ENCODE measurements at places on chromosomes 6 and 20. TPM values are rescaled to one million over a fixed set of nuclear protein-coding genes. Genes with fewer than 3 reads are reported as not detected.

COX4I2 gene
- 11.3 TPM for total RNA-seq

ZFP57 gene
- not detected for total RNA-seq

UQCC2 gene
- 209 TPM for total RNA-seq

DDX39B gene
- total RNA-seq, result 201 TPM

BMP7 gene
- 2.7 TPM for total RNA-seq

TRIM15 gene
- total RNA-seq, result not detected

LINC00237 gene
- total RNA-seq, result not detected

GNAS-AS1 gene
- total RNA-seq, result 0.75 TPM

GUCA1A gene
- not detected for total RNA-seq

GRCh38 chr20:19104186-19104585 lies 108.3 kb upstream of the SLC24A3 start:
- no peak for DNase-seq

DNA sequence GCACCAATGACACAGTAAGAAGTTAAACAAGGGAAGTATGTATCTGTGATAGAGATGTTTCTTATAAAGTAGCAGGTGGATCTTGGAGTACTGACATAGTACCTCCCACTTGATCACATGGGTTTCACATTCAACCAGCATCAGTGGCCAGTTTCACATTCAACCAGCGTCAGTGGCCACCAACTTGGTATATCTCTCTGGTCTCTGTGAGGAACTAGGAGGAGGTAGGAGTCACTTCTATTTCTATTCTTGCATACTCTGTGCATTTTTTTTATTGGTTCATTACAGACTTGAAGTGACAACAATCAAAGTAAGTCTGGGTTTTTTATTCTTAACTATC lies 200.3 kb upstream of the SIM1 start:
- no peak for DNase-seq

GRCh38 chr6:4164456-4164855 lies 29.1 kb upstream of the ECI2 start:
- no peak for DNase-seq

- DNase-seq, result no peak
Observed at GRCh38 chr6:78910010-78910409, 42.7 kb downstream of the IRAK1BP1 start.

GRCh38 chr6:32623693-32624092 lies 13.5 kb upstream of the HLA-DQA1 start:
- no peak for DNase-seq

DNA sequence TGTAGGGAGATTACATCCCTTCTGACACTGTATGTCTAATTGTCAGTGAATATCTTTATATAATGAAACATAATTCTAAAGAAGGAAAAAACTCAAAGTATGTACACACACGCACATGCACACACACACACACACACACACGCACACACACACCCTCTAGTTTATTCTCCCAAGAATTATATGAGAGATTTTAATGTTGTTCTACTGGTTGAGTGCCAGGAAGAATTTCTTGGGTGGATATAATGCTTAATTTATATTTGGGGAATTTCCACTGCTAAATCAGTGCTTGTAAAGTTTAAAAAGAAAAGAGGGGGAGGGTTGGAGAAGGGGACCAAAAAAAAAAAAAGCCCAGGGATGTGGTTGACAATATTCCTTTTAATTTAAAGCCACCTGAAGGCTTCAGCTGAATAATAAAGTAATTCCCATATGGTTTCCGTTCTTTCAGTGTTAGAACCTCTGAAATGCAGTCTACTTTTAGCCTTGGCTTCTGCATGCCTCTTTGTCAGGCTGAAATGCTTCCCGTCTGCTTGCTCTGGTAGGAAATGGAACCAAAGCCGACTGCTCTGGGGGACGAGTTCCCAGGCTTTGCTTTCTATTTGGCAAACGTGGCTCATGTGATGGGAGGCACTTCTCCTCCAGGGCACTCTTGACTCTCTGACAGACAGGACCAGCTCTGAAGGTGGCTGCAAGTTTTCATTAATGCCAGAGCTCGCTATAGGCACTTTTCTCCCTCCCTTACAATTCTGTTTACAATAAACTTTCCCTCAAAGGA lies 225.4 kb downstream of the PRL start:
- no peak for DNase-seq

GRCh38 chr20:41367393-41367695 lies 726 bp upstream of the EMILIN3 start:
- DNase-seq, result no peak

- DNase-seq, result no peak
Observed at GRCh38 chr6:126657561-126658175, 317.8 kb downstream of the CENPW start.

- no peak for DNase-seq
Observed at GRCh38 chr20:47551222-47551621, 49.5 kb downstream of the NCOA3 start.

- no peak for DNase-seq
Observed at GRCh38 chr6:63805808-63806572, 170.4 kb downstream of the PHF3 start.

DNA sequence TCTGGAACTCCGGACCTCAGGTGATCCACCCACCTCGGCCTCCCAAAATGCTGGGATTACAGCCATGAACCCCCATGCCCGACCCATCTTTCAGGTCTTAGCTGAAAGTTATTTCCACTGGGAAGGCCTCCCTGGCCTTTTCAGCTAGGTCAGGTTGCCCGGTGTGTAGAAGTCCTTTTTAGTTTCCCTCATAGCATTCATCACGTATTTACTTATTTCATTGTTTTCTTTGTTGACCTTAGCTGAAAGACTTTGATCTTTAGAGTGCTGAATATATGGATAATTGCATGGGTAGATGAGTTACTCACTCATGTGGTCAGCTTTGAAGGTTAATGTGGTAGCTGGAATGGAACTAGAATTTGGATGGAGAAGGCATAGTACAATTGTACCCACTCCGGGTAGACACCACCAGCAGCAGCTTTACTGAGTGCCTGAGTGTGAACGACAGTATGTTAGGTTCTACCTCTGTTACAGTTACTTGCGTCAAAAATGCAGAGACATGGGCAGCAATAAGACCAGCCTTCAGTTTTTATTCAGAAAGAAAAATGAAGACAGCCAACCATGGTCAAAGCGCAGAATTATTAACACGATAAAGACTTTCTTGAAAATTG lies 9.1 kb downstream of the KIZ start:
- no peak for DNase-seq

- DNase-seq, result no peak
Observed at GRCh38 chr20:15739035-15739434, 834.2 kb downstream of the KIF16B start.

DNA sequence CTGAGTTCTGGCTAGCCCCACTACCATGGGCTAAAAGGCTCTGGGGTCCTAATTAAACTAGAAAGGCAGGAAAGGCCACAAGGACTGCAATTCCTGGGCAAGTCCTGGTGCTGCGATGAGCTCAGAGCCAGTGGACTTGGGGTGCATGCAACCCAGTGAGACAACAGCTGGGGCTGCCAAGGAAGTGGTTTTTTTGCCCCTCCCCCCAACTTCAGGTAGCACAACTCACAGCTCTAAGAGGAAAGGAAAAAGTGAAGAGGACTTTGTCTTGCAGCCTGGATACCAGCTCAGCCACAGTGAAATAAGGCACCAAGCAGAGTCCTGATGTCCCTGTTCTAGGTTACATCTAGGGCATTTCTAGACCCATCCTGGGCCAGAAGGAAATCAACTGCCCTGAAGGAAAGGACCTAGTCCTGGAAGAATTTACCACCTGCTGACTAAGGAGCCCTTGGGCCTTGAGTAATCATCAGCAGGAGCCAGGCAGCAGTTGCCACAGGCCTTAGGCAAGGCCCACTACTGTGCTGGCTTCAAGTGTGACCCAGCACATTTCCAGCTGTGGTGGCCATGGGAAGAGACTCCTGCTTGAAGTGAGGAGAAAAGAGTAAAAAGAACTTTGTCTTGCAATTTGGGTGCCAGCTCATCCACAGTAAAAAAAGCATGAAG lies 358.4 kb downstream of the BTBD3 start:
- no peak for DNase-seq

DNA sequence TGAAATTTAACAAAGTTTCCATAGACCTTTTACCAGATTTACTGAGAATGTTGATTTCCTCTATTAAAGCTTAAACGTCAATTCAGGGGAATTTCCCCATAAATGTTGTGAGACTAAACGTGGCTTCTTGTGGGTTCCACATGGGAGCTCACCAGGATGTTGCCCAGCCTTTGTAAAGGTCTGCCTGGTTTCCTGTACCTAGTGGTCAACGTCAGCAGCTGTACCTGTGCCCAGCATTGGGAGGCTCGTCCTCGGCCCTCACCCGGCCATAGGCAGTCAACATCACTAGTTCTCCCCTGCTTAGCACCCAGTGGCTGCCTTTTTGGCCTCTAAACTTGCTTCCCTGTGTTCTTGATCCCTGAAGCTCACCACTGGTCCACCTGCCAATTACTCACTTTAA lies 22.1 kb upstream of the CD83 start:
- no peak for DNase-seq

GRCh38 chr20:43710370-43711044 lies 16.3 kb downstream of the GTSF1L start:
- DNase-seq, result no peak
